ENCODE measurements at places on chromosomes 16 and 17.

GRCh38 chr16:89023621-89024511 is 46.9 kb upstream of the CBFA2T3 start:
- DNase-seq = no peak

- no peak for DNase-seq
Observed at GRCh38 chr17:7839190-7839875, 5.3 kb downstream of the KDM6B start.

GRCh38 chr16:70741783-70742125 is 55.9 kb upstream of the MTSS2 start:
- no peak for DNase-seq

- no peak for DNase-seq
Observed at GRCh38 chr16:69559164-69559563, 6.6 kb upstream of the NFAT5 start.

DNA sequence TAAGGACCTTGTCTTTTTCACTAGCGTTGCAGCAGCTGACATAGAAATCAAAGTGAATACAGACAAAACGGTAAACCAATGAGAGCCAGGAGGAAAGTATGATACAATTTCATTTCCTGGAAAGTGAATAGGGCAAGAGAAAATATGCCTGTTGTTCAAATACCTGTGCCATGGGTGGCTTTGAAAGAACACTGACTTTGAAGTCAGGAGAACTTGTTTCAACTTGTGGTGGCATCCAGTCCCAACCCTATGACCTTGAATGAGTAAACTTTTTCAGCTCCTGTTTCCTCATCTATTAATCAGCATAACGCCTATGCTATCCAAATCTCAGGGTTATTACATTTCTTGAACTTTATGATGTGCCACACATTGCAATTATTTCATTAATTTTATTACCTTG is 173.7 kb upstream of the HS3ST3A1 start:
- DNase-seq = no peak

DNA sequence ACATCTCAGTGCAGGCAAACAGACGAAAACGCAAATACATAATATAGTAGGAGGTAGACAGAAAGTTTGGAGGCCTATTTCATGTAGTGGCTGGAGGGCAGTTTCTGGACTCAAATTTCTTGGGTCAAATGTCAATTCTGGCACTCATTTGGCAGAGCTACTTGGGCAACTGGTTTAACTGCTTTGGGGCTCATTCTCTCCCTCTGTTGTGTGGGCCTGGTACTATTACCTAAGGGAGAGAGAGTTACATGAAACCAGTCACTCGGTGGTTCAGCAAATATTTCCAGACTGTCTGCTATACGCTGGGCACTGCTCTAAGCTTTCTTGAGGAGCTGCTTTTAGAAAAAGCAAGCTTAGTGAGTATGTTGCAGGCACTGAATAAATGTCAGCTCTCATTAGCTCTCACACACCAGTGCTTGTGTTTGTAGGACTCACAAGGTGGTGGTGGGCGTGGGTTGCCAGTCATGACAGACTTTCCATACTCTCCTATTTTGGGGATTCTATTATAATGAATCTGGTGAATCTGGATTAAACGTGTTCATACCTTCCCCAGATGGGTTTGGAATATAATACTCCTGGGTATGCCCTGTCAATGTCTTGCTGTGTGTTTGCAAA is 1.8 kb upstream of the SHISA9 start:
- DNase-seq = no peak

DNA sequence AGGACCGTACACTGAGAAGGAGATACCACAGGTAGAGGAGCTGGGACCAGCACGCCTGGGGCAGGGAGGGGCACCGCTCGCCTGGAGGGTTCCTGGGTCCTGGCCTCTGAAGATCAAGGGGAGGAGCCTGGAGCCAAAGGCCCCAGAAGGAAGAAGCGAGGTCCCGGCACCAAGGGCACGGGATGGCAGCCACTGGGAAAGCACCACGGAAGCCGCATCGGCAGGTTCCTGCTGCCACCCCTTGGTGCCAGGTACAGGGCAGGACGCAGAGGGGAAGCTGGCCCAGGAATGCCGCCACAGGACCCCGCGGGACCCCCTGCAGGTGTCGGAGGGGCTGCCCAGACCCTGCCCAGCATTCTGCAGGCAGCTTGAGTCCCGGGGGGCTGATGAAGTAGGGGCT is 42.5 kb upstream of the CBFA2T3 start:
- no peak for DNase-seq

GRCh38 chr16:28051486-28051885 is 12.0 kb downstream of the GSG1L start:
- no peak for DNase-seq

- no peak for DNase-seq
Observed at GRCh38 chr16:79154086-79154485, 446.5 kb downstream of the MAF start.

DNA sequence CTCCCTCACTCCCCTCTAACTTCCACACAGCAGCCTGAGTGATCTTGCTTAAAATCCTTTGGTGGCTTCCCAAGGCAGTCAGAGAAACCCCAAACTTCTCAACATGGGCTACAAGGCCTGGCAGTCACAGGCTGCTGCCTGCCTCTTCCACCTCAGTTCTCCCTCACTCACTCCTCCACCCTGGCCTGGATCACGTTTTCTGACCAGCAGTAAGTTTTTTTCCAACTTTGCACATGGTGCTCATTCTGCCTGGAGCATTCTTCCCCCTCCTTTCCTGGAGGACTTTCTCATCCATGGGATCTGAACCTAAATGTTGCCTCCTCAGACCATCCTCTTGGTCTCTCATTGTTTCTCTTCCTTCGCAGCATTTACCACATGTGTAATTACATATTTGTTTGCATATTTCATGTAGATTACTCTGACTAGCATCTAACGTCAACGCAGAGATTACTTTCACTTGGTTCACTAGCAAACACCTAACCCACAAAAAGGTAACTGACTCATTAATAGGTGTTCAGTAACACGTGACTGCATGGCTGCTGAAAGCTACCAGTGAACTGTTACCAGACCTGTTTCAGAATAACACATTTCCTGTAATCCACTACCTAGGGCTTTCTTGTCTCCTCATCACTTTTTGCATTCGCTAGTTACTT is 17.1 kb downstream of the GNA13 start:
- no peak for DNase-seq

- no peak for DNase-seq
Observed at GRCh38 chr17:74831444-74832146, 28.1 kb downstream of the GRIN2C start.

- DNase-seq = peak; percentile 47
Observed at GRCh38 chr16:397135-397661, at the start of gene NME4. Gene NME4, plus strand, starts transcription at chr16:397199. Its CDS starts 24 bp downstream, at chr16:397223.

- no peak for DNase-seq
Observed at GRCh38 chr17:76546556-76547182, 6.8 kb downstream of the PRCD start.

DNA sequence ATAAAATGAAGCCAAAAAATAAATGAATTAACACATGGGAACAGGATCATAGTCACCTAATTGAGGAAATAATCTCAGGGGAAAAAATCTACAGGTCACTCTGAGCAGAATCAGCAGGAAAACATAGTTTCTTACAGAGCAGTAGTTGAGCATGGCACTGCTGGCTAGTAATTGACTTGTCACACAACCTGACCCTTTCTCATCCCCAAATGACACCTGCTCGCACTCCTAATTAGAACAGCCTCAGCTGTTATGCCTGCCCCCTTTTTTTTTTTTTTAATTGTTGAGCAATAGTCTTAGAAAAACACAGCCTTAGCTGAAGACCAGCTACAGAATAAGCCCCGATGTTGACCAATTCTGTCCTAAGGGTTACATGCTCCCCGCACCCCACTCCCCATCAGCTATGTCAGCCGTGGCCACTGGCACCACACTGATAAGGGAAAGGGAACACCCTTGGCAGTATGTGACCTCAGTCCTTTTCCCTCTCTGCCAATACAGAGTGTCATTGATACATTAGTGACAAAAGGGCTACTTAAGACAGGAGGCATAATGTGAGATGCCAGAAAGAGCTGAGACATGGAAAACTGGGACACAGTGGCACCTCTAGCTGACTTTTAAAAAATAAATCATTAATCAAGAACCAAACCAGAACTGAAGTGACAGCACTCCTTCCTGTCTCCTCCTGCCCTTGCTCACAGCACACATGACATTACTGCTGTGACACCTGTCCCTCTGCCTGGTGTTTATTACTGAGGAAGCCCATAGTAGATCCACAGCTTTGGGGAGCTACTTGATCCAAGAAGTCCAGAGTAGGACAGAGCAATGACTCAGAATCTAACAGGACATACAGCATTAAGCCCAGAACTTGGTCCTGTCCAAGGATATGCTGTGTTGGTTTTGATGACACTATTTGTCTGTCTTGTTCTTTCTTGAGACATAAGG is 41.7 kb downstream of the WDR59 start:
- no peak for DNase-seq

DNA sequence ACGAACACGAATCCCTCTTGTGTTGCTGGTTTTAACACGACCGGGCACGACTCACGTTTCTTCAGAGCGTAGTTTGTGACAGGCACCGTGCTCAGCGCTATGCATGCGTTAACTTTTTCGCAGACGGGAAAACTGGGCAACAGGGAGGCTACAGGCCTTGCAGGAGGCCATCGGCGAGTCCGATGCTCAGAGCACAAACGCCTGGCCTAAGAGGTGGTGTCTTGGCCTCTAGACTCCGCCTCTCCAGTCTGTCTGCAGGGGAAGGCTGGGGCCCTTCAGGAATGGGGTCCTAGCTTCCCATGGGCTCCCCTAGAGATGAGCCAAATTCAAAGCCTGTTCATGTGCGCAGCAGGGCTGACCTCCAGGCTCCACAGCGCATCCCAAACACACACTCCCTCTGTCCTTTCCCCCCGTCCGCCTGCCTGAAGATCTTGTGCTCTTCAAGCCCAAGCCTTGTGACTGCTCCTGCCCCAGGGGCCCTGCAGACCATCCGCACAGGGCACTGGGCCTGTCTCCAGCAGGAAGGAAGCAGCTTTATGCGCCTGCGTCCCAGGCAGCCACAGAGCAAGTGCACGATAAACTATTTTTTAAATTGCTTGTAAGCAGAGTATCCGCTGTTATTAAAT is 3.1 kb downstream of the CLCN7 start:
- no peak for DNase-seq

GRCh38 chr17:56142781-56143180 is 10.5 kb upstream of the ANKFN1 start:
- no peak for DNase-seq

All from left lobe of liver (tissue), 2 donors.